ENCODE measurements at places on chromosomes 6 and 20.

- no peak for DNase-seq
These were observed 866 bp upstream of the MYO6 start for GRCh38 chr6:75748003-75748742.

- DNase-seq = no peak
These were observed 3.3 kb downstream of the CST11 start for GRCh38 chr20:23449421-23449820.

GRCh38 chr20:57618091-57618763, 2.0 kb downstream of the ZBP1 start:
- no peak for DNase-seq

- no peak for DNase-seq
These were observed 48.3 kb downstream of the PPP1R16B start for GRCh38 chr20:38853759-38854158.

- DNase-seq = no peak
These were observed 140.4 kb downstream of the C6orf58 start for GRCh38 chr6:127717384-127717783.

DNA sequence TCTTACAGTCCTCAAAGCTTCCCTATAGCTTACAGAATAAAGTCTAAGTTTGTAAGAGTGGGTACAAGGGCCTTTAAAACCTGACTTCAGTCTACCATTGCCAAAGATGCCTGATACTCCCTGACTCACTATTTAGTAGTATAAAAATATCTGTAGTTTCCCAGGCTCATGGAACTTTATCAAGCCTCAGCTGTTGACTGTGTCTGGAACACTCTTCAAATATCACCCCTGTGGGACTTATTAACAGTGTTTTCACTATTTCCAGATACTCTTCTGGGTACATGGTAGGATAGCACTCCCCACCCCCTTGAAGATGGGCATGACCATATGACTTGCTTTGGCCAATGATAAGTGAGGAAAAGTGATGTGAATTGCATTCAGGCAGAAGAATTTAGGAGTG, 105.3 kb upstream of the TENT5A start:
- DNase-seq = no peak

DNA sequence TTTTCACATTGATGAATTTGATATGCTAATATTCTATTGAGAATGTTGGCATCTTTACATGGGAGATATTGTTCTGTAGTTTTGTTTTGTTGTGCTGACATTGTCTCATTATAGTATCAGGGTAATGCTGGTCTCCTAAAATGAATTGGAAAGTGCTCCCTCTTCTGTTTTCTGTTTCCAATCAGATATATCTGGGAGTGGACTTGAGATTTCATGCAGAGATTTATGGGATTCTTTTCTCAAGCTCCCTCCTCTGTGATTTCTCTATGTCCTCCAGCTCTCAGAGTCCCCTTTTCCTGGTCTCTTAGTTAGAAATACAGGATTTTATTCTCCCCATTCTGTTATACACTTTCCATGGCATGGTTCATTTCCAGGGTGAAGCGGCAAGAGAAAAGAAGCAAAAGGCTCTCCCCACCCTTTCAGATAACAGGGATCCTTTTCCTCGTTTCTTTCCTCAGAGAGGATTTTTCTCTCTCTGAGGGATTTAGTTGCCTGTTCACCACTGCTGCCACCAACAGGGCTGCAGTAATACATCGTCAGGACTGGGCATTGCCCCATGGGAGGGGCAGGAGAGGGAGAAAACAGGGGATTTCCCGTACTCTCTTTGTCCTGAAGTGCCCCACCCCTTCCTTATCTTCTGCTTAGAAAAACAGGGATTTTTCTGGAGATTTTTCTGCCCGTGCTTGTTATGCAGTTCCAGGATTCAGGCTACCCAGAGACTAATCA, 59.3 kb upstream of the STMND1 start:
- peak; percentile 32 for DNase-seq

- no peak for DNase-seq
These were observed 31.4 kb upstream of the BACH2 start for GRCh38 chr6:90328004-90328403.

- DNase-seq = no peak
These were observed 50.8 kb downstream of the PREX1 start for GRCh38 chr20:48777005-48777404.

DNA sequence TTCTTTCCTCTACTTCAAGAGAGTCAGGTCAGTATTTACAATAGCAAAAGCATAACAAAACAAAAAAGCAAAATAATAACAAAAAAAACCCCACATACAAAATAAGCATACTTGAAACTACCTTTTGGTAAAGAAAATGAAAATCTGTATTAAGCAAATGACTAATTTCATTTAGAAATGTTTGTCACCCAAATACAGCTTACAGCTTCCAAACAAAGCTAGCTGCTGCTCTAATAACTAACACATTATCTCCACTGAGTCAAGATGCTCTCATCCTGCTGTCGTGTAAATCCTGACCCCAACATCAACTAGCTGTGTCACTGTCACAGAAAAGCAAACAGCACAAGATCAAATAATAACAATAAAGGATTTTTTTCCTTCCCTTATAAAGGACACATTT, 21.7 kb downstream of the MAP7 start:
- no peak for DNase-seq

GRCh38 chr6:41451515-41452163, 94.5 kb upstream of the FOXP4 start:
- peak; percentile 65 for DNase-seq

DNA sequence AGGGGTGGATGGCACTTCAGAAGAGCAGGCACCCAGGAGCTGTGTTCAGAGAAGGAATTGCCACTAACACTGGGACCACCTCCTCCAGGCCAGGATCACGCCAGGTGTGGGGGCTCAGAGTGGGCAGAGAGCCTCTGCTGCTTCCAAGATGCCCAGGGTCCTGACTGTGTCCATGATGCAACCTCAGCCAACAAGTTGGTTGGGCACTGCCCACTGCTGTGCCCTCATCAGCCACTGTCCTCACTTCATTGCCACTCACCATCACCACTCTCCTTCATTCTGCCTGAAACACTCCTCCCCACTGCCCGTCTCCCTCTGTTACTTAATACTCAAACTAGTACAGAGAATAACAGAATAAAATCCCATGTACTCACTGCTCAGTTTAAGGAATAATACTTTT, 16.5 kb upstream of the TCF15 start:
- no peak for DNase-seq

DNA sequence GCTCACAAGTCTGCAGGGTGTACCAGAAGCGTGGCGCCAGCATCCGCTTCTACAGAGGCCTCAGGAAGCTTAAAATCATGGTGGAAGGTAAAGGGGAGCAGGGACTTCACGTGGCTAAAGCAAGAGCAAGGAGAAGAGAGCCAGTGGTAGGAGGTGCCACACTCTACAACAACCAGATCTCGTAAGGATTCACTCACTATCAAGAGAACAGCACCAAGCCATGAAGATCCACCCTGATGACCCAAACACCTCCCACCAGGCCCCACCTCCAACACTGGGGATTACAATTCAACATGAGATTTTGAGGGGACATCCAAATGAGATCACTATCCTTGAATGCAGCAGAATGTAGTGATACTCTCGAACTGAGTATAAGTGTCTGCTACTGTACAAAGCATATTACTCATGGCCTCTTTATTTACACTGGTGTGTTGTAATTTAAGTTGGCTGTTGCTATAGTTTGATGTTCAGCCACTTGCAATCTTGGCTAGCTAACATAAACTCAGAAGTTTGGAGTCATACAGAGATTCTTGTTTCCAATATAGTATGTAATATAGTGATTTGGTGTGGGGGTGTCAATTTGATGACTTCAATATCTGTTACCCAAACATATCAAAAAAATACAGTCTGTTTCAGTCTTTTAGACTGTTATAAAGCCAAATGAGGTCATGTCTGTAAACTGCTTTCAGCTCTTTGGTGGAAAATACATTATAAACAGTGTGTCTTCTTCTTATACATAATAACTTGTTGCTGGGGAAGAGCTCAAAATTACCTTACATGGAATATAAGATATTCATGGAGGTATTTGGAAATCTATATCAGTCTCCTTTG, 39.4 kb upstream of the MYLIP start:
- no peak for DNase-seq

DNA sequence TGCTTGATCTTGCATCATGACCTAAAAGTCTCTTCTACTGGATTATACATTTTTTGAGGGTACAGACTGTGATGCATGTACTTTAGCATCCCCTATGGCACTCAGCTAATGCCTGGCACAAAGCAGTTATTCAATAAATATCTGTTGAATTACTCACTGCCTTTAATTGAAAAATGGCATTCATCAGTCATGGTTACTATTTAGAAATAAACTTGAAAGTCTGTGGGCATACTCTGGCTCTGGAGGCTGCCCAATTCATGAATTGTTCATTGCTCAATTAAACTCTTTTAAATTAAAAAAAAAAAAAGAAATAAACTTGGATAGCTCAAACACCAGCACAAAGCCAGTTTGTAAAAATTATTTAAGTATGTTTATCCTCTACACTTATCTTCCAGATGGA, 40.0 kb downstream of the HEBP2 start:
- no peak for DNase-seq

GRCh38 chr6:3861424-3861823, 12.3 kb downstream of the FAM50B start:
- DNase-seq = no peak

GRCh38 chr6:12656906-12657305, 59.7 kb upstream of the PHACTR1 start:
- no peak for DNase-seq

GRCh38 chr6:128271011-128271410, 249.4 kb downstream of the PTPRK start:
- DNase-seq = no peak

DNA sequence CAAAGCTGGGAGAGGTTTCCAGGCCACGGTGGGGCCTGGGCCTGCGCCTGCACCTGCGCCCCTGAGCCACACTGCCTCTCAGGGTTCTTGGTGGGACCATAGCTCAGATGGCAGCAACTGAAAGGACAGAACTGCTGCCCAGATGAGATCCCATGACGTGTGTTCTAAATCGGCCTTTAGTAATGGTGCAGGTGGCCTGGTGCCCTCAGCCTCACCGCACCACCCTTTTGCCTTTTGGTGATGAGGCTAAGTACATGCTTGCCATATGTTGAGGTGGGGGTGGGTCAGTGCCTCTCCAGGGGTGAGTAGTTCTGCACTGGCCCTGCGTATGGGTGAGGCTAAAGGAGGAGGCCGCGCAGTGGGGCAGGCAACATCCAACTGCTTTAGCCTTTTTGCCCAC, 7.4 kb downstream of the PSMG4 start:
- no peak for DNase-seq

DNA sequence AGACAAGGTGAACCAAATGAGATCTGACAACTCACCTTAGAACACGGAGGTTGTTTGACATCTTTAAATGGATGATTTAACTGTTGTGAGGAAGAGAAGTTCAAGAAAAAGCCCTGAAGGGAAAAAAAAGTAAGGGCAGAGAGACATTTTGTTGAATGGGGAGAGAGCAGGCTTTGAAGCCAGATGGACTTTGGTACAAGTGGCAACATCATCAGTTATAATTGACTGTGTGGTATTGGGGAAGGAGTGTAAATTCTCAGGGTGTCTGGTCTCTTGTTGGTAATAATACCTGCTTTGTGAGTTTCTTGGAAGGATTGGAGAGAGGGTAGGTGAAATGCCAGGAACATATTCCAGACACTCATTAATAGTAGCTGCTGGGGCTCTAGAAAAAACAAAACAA, 21.6 kb downstream of the OGFRL1 start:
- no peak for DNase-seq

DNA sequence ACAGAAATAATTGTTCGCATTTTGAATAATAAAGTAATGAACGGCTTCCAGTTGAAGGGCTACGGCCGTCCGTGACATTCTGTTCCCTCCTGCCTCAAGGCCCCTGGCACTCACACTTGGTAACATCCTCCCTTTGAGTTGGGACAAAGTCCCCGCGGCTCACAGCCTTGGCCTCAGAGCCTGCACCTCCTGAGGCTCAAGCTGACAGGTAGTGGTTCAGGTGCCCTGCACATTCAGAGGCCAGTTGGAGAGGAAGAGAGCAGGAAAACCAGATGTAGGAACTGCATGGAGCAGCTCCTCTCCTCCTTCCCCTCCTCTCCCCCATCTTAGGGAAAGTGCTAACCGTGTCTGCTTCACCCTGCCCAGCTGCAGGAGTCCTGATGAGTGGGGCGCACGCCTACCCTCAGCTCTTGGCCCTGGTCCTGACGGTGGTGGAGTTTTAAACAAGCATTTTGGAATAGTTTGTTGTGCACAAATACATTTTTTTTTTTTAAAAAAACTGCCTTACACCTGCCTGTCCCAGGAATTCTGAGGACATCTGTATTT, 393.1 kb downstream of the SMOC2 start:
- DNase-seq = no peak

- DNase-seq = no peak
These were observed 785 bp upstream of the THBD start for GRCh38 chr20:23050076-23050838.

DNA sequence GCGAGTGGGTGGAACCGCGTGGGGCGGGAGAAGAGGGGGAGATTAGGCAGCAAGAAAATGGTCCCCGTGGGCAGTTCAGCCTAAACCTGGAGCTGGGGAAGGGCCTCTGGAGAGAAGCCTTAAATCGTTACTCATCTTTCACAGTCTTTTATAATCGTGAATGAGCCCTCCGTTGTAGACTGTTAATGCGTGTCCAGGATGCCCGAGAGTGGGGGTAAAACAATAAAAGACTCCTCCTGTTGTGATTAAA, 11.0 kb upstream of the ELOVL5 start:
- no peak for DNase-seq

DNA sequence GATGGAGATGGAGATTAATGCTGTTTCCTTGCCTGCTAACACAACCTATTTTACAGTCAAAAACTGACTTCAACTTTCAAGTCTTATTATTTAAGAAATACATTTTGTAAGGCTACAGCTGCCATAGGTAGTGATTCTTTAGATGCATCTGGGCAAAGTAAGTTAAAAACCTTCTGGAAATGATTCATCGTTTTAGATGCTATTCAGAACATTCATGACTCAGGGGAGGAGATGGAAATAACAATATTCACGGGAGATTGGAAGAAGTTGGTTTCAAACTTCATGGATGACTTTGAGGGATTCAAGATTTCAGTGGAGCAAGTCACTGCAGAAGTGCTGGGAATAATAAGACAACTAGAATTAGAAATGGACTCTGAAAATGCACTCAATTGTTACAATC, 174.9 kb upstream of the GGTLC1 start:
- no peak for DNase-seq
